Thyroid gland (tissue), 4 donors: ENCODE measurements at places on chromosomes 2 and 18.

DNA sequence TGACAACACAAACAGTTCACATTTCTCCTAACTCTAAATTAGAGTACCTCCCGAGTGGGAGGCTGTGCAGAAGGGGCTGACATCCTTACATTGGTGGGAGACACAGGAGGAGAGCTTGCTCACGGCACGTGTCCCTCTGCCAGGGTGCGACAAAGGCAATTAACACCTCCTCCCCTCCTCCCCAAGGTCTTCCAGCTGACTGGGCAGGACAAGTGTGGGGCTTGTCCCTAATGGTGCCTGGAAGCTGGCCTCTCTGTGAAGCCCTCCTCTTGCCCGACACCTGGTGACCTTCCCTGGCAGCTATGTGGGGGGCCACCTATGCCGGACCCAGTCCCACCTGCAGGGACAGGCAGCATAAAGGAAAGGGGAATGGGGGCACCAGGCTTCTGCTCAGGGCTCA lies 57.0 kb downstream of the FAM168B start:
- no peak for DNase-seq

- DNase-seq = no peak
Measured at GRCh38 chr2:182942756-182943155, 76.3 kb upstream of the FRZB start.

DNA sequence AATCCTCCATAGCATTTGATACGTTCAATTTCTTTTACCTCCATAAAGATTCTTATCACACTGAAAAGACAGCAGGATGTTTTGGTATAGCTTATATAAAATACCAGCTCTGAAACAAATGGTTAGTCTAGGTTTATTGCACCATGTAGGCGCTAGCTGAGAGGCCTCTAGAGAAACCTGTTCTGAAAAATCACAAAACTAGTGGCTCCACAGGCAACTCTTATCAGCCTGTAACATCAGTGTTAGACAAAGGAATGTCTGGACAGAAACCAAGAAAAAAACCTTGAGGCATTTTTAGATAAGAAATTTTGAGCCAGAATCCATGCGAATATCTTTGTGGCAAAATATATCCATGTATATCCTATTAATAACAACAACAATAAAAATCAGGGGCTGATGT lies 440.4 kb upstream of the MAP2 start:
- peak; percentile 17 for DNase-seq

DNA sequence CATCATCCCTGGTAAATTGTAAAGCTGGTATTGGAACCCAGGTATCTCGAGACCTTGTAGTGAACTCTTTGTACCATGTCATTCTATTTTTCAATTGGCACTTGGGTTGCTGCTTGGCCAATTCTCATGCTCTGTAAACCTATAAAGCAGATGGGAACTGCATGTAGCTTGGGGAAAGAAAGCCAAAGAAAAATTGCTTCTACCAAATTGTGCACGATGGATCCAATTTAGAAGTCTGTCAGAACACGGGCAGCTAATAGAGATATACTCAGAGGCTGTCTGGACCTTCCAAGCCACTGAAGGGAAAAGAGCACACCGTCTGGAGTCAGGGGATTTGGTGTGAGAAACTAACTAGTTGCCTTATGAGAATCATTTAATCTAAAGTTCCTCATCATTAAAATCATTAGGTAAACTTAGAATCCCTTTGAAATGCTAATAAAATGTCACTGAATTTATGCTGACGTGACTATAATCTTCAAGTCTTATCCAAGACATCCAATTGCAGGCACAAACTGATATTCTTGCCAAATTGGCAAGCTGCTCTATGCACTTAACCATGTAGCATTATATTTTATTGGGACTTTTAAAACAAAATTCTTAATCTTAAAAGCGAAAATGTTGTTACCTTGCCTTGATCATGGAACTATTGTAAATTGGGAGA lies 206.8 kb downstream of the DCC start:
- DNase-seq = no peak

- DNase-seq = peak; percentile 67
Measured at GRCh38 chr18:9742524-9743131, 34.5 kb downstream of the RAB31 start.

DNA sequence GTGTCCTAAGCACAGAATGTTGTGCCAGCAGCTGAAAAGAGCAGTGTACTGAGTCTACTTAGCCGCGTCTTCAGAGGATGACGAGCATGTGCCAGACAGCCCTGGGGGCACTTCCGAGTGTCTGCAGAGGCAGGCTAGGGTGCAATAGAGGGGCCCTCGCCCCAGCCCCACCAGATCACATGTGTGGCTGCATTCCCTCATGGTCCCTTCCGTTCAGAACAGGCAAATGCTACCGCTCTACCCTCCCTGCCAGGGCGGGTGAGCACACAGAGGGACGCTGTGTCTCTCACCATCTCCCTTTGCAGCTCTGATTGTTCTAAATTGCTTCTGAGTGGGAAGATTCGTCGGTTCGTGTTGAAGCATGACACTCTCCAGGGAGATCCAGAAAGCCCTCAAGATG lies 212.2 kb upstream of the RAB12 start:
- no peak for DNase-seq

- DNase-seq = no peak
Measured at GRCh38 chr2:235711527-235711926, 217.7 kb downstream of the AGAP1 start.

DNA sequence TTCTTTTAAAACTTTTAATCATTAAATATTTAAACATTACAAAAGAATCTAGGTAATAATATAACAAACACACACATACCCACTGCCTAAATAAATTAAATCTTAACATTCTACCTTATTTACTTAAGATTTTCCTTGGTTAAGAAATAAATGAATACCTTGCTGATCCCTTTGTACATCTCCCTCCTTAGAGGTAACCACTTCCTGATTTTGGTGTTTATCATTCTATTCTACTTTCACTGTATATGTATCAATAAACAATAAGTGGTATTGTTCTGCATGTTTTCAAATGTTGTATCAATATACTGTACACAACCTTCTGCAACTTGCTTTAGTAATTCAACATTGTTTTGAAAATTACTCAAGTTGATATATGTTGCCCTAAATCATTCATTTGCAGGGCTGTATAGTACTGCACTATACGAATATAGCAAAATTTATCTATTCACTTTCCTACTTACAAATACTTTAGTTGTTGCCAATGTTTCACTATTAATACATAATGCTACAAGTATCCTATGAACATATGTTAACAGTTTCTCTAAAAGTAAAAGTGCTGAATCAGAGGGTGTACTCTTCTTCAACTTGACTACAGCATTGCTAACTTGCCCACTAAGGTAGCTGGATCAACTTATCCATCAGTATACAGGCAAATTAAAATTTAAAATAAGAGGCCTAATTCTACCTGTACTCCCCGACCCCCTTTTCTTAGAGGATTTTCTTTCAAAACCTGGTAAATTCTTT lies 65.8 kb downstream of the MEMO1 start:
- no peak for DNase-seq

GRCh38 chr18:47260120-47260923 lies 8.9 kb upstream of the SKOR2 start:
- DNase-seq = peak; percentile 45

- no peak for DNase-seq
Measured at GRCh38 chr2:126798276-126799140, 100.2 kb upstream of the TEX51 start.

GRCh38 chr2:208798698-208799097 lies 392.1 kb downstream of the PTH2R start:
- no peak for DNase-seq

DNA sequence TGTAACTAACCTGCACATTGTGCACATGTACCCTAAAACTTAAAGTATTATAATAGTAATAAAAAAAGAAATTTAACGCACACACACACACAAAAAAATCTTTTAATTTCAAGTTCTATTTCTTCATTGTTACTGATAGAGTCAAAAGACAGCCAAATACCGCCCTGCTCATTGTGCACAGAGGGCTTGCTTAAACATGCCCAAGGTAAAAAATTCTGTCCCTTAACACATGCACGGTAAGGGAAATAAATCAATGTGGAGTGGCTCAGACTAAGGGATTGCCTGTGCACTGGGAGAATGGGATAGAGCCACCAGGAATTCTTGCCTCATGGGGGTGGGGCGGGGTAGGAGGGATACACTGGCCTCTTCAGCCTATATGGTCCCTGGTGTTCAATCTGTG lies 468.0 kb downstream of the NUP35 start:
- DNase-seq = no peak

- DNase-seq = peak; percentile 49
Measured at GRCh38 chr2:217927601-217928323, 75.0 kb downstream of the TNS1 start.

DNA sequence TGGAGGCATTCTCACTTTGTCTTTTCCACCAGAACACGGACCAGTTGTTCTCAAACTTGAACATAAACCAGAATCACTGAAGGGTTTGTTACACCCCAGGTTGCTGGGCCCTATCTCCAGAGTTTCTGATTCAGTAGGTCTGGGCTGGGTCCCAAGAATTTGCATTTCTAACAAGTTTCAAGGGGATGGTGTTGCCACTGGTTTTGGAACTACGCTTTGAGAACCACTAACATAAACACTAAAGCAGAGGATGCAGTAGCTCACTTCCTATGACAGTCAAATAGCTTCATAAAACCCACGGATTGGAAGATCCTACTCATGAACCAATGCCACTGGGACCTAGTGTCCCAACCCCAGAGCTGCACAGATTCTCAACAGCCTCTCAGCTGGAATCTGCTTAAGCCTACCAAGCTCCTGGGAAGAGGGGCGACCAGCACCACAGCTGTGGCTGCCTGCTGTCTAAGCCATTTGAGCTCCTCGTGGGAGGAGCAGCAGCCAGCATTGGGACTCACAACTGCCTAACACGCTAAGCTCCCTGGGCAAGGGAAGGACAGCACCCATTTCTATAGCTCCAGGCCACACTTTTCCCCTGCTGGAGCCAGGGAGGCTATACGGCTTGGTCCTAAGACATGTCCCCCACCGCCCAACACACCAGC lies 62.5 kb downstream of the C1D start:
- no peak for DNase-seq

DNA sequence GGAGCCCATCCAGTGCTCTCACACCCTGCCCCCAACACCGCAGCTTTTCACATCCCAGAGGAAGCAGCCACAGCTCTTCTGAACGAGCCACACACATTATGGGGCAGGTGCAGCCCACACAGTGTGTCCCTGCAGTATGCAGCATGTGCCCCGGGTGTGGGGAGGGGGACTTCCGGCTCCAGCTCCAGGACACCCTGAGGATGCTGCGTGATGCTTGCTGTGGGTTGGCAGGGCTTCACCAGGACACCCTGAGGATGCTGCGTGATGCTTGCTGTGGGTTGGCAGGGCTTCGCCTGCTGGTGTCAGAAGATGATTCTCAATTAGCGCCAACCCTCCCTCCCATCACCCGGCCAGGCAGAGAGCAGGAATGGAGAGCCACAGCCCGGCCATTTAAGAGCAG lies 193.9 kb downstream of the EIPR1 start:
- no peak for DNase-seq

GRCh38 chr2:234326694-234327093 lies 170.2 kb downstream of the ARL4C start:
- DNase-seq = no peak

- DNase-seq = no peak
Measured at GRCh38 chr2:209523867-209524266, 100.0 kb downstream of the MAP2 start.

DNA sequence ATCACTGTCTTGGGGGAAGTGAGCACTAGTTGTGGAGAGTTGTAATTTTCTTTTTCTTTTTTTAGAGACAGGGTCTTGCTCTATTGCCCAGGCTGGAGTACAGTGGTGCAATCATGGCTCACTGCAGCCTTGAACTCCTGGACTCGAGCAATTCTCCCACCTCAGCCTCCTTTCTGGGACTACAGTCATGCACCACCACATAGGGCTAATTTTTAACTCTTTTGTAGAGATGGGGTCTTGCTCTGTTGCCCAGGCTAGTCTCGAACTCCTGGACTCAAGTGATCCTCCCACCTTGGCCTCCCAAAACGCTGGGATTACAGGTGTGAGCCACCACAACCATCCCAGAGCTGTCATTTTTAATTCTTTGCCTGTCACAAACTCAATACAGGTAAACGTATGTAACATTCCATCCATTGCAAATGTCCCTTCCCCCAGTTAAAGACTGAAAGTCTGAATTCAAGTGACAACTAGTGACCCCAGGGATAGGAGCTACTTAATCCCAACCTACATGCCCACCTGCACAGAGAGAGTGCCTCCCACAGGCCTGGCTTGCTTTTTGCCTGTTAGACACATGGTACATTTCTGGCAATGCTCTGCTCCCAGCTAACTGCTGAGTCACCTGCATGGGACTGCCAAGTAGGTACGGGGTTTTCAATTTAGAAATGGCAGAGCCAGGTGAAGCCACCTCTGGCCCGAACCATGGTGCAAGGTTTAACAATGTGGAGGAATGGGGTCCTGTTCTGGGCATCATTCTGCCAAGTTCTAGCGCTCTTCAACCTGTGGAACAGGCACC lies 60.6 kb downstream of the CYB5A start:
- DNase-seq = no peak
